ENCODE measurements at places on chromosomes 12 and 14. TPM values are rescaled to one million over a fixed set of nuclear protein-coding genes. Genes with fewer than 3 reads are reported as not detected.

DNA sequence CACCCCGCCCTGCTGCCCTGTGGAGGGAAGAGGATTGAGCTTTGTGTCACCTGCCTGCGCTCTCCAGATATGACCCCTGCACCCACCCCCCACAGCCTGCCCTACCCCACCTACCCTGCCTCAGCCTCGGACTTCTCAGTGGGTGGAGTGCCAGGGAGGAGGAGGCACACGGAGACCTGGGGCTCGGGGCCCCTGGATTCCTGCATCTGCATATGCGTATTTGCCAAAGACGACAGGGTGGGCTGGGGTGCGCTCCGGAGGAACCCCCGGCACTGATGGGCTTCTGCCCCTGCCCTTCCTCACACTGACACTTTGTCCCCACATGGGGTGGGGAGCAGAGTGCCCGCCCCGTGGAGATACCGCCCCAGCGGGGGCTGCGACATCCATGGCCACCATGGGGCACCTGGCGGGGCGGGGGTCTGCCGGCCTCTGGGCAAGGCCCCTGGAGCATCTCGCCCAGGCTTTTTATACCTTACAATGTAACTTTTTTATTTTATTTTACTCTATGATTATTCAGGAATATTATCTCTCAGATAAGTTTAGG lies 206.0 kb downstream of the TSPAN9 start:
- no peak for DNase-seq

DNA sequence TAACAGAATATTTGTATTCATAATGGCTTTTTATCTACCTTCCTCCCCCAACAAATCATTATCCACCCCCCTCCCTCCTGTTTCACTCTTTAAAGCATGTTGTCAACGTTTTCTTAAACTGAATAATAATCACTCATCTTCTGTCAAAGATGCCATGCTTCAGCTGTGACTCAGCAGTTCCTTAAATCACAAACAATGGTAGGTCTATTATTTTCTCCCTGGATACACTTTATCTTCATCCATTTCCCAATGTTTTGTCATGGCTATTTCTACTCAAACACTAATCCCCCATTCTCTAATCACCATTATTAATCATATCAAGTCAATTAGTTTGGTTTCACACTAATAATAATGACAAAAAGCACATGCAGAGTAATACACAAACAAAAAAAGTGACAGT lies 6.5 kb downstream of the CLEC12B start:
- no peak for DNase-seq

GRCh38 chr12:97151481-97151880 lies 244.4 kb downstream of the NEDD1 start:
- no peak for DNase-seq

- DNase-seq, result no peak
Measured at GRCh38 chr14:65079768-65080167, 22.5 kb downstream of the MAX start.

PTPRO gene
- polyA plus RNA-seq, result not detected

PTCSC3 gene
- not detected for polyA plus RNA-seq
